ENCODE measurements at places on chromosomes 6 and 20.

GRCh38 chr6:135880066-135880972 is 28.8 kb downstream of the PDE7B start:
- no peak for DNase-seq

GRCh38 chr6:24744911-24745310 is 26.0 kb upstream of the C6orf62 start:
- no peak for DNase-seq

GRCh38 chr6:100695445-100695844 is 185.7 kb downstream of the ASCC3 start:
- no peak for DNase-seq

GRCh38 chr20:57898332-57898731 is 188.5 kb upstream of the PMEPA1 start:
- no peak for DNase-seq

DNA sequence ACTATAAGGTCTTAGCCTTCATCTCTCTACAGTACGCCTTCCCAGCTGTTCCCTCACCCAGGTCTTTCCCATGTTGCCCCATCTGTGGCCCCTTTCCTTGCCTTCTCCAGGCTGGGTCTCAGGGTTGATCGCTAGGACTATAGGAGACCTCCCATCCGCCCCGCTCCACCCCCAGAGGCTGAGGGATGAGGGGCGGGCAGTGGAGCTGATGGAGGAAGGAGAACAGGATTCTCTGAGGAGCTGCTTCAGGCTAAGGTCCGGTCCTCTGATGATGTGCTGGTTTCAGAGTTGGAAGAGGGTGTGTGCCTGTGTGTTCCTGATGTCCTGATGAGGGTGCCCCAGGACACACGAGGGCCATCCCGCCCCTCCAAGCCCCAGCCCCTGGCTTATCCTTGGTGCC is 154.8 kb upstream of the QKI start:
- no peak for DNase-seq

DNA sequence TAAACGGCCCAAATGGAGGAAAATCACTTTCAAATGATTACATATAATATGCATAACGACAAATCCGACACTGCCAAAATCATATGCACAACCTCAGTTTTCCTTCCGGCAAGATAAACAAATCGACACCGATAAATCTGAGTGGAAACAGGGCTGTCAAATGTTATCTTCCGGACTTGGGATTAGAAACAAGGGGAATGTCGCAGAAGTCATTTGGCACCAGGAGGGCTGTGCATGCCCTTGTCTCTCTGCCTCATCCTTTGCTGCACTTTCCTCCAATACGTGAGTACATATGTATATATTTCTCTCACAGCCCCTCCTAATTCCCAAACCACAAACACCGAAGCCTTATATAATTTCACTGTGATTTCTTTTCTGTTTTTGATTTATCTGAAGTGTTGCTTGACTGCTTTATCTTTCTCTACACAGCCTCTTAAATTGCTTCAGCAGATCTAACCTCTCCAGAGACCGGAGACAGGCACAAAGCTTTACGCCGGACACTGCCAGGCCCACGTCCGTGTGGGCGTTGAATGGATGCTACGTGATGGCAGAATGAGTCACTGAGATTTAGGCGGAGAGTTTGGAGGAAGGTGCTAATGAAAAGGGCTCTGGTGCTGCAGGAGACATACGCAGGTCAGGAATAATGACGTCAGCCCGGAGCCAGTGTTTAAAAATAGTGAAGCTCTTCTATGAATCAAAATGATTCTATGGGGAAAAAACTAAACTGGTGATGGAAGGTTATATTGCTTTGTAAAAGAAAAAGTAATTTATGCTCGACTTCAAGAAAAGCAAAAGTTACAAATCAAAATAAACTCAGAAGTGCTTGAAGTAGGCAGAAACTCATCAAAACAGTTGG is 21.0 kb upstream of the PRELID3B start:
- DNase-seq: peak; percentile 38

DNA sequence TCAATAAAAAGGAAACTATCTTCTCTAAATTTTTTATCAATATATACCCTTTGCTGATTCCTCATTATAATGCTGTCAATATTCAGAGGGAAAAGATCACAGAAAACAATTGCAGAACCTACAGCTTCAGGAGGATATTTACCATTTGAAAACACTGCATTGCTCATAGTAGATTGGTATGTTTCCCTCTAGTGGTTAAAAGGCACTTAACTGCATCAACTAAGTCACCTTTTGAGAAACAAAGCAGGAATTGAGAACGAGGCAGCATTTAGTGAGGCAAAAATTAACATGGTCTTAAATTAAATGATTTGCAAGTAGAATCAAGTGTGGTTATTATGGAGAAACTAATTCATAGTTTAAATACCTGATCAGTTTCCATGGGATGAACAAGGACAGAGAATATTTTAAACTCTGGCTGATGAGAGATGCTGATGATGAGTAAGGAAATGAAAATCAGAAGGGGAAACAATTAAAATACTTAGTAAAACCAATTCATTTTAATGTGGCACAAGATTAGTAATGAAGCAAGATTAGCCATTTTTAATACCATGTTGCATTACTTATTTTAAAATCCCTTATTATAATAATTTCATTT is 642.1 kb downstream of the EPHA7 start:
- DNase-seq: no peak

GRCh38 chr6:160247457-160247883 is 11.2 kb downstream of the SLC22A2 start:
- DNase-seq: no peak

DNA sequence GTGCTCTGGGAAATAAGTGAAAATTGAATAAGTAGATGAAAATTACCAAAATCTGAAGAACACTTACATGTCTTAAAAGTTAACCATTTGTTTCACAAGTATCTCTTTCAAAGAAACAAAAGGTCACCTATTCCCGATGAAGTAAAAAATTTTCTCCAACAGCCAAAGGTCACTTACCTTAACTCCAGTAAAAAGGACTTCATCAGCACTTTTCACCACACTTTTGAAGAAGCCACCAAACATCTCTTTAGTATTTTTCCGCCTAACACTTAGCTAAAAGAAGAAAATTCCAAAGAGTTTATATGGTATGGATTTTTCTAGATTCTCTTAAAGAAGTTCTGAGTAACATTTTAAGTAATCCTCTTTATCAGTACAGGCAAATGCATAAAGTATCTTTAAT is 17.3 kb downstream of the SNX5 start:
- DNase-seq: no peak

GRCh38 chr6:170000071-170000843 is 248.8 kb downstream of the ERMARD start:
- no peak for DNase-seq

GRCh38 chr20:38523697-38524096 is 51.1 kb downstream of the RALGAPB start:
- DNase-seq: no peak

- DNase-seq: no peak
Observed at GRCh38 chr6:162379757-162380409, 347.7 kb downstream of the PRKN start.

- peak; percentile 97 for DNase-seq
Observed at GRCh38 chr6:4577406-4577805, 198.8 kb upstream of the CDYL start.
